ENCODE measurements at places on chromosomes 13 and 19. TPM values are rescaled to one million over a fixed set of nuclear protein-coding genes. Genes with fewer than 3 reads are reported as not detected.

DNA sequence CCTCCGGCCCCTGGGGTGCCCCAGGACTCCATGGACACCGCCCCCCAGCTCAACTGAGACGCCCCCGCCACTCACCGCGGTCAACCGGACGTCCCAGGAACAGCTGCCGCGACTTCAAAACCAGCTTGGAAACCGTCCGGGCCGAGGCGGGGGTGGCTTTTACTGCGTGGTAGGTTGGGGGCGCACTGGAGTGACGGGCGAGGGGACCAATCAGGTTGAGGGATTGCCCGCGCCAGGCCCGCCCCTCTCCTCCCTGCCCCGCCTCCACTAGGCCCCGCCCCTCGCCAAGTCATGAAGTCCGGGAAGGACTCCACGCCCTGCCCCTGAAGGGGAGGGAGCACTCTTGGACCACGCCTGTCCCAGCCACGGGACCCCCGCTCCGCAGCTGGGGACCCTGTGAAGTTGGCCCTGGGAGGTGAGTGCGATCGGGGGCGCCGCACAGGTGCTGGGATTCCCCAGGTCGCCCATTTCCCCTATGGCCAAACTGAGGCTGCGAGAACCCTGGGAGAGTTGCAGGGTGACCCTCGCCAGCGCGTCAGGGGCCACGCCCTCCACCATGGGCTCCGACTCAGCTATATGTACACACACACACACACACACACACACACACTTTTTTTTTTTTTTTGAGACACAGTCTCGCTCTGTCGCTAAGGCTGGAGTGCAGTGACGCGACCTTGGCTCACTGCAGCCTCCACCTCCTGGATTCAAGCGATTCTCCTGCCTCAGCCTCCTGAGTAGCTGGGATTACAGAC lies at the start of gene PLIN3:
TSS of gene PLIN3 (minus strand) at position 134 of the 752 bp plus-strand sequence. CDS start 6,273 bp downstream, outside the sequence.
- peak within 1 kb of the TSS; percentile 66 for H3K27ac ChIP-seq
- peaks cover 14% of the 10 kb centered on the region for H3K4me1 ChIP-seq
- H3K36me3 ChIP-seq, result no peaks in the 10 kb centered on the region
- peak; percentile 83 for DNase-seq
- H3K27me3 ChIP-seq, result peaks cover 2% of the 10 kb centered on the region

GRCh38 chr13:73358606-73359095 lies 299.8 kb downstream of the KLF5 start:
- H3K4me3 ChIP-seq, result no peak overlapping the region
- no peak overlapping the region for H3K27ac ChIP-seq
- H3K36me3 ChIP-seq, result no peaks in the 10 kb centered on the region
- H3K27me3 ChIP-seq, result peaks cover 6% of the 10 kb centered on the region

GRCh38 chr19:54206831-54207177 lies 6.1 kb downstream of the RPS9 start:
- peaks cover 60% of the 10 kb centered on the region for H3K4me1 ChIP-seq
- no peak overlapping the region for H3K4me3 ChIP-seq
- H3K36me3 ChIP-seq, result peaks cover 51% of the 10 kb centered on the region
- no peak overlapping the region for H3K27ac ChIP-seq
- DNase-seq, result no peak

- H3K4me3 ChIP-seq, result no peak overlapping the region
- no peaks in the 10 kb centered on the region for H3K4me1 ChIP-seq
- H3K27ac ChIP-seq, result no peak overlapping the region
- H3K36me3 ChIP-seq, result peaks cover 3% of the 10 kb centered on the region
- DNase-seq, result no peak
- H3K27me3 ChIP-seq, result peaks cover 2% of the 10 kb centered on the region
Observed at GRCh38 chr13:83423381-83423780, 458.9 kb downstream of the SLITRK1 start.

DNA sequence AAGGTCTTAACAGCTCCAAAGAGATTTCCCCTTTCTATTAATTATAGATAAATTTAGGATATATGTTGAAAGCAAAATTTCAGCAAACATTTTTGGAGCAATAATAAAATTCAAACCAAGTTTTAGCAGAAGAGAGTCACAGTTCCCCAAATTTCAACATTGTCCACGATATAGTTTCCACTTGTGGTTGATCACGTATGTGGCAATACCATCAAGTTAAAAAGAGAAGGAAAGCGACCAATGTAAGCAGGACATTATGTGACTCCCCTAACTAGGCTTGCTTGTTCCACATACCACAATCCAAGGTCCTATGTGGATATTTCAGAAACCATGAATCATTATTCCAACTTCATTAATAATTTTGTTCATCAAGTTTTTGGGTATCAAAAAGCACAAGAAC lies 52.8 kb downstream of the ELF1 start:
- no peaks in the 10 kb centered on the region for H3K27me3 ChIP-seq
- no peak overlapping the region for H3K27ac ChIP-seq
- H3K36me3 ChIP-seq, result no peaks in the 10 kb centered on the region
- DNase-seq, result no peak
- no peak overlapping the region for H3K4me3 ChIP-seq

DNA sequence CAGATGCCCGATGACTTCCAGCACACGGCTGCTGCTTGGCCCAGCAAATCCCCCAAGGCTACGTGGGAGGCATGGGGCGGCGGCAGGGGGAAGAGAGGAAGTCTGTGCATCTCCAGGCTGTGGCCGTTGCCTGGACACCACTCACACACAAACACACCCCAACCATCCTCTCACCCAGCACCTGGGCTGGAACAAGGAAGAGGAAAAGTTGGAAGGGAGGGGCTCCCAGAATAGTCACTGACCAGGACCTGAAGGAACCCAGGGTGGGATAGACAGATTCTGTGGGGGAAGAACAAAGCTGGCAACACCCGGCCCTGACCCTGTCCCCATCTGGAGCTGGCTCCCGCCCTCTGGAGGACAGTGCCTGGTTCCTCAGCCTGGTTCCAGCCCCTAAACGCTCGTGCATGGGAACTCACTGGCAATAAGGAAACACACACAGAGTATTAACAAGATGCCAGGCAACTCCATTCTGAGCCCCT lies 11.2 kb downstream of the PPP6R1 start:
- no peak overlapping the region for H3K4me3 ChIP-seq
- peaks cover 45% of the 10 kb centered on the region for H3K4me1 ChIP-seq
- H3K36me3 ChIP-seq, result peaks cover 6% of the 10 kb centered on the region
- H3K27ac ChIP-seq, result no peak overlapping the region
- DNase-seq, result no peak

DNA sequence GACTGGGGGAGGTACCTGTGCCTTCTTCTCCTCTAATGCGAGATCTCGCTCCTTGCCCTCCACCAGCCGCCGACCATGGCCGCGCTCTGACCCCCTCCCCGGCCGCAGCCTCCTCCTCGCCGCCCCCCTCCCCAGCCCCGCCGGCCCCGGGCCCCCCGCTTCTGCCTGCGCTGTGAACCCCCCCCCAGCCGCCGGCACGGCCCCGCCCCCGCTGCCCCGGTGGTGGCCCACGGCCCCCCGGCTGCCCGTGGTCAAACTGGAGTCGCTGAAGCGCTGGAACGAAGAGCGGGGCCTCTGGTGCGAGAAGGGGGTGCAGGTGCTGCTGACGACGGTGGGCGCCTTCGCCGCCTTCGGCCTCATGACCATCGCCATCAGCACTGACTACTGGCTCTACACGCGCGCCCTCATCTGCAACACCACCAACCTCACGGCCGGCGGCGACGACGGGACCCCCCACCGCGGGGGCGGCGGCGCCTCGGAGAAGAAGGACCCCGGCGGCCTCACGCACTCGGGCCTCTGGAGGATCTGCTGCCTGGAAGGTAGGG lies at the start of gene CACNG8:
TSS of gene CACNG8 (plus strand) at position 51 of the 545 bp plus-strand sequence.
- H3K4me1 ChIP-seq, result peaks cover 2% of the 10 kb centered on the region
- no peak within 1 kb of the TSS for H3K27ac ChIP-seq
- H3K36me3 ChIP-seq, result no peaks in the 10 kb centered on the region
- H3K27me3 ChIP-seq, result peaks cover 24% of the 10 kb centered on the region
- no peak within 1 kb of the TSS for H3K4me3 ChIP-seq

The KLC3 gene
- polyA plus RNA-seq, result not detected

DNA sequence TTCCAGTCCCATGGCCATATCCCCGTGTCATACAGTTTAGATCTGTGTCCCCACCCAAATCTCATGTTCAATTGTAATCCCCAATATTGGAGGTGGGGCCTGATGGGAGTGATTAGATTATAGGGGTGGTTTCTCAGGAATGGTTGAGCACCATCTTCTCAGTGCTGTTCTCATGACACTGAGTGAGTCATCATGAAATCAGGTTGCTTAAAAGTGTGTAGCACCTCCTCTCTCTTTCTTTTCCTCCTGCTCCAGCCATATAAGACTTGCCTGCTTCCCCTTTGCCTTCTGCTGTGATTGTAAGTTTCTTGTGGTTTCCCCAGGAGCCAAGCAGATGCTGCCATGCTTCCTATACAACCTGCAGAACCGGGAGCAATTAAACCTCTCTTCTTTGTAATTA lies 197.8 kb downstream of the NALCN start:
- no peak for DNase-seq
- H3K27me3 ChIP-seq, result no peaks in the 10 kb centered on the region
- no peak overlapping the region for H3K27ac ChIP-seq
- H3K36me3 ChIP-seq, result no peaks in the 10 kb centered on the region

- H3K4me3 ChIP-seq, result peak overlapping the region; percentile 97
- H3K27ac ChIP-seq, result peak overlapping the region; percentile 99
- H3K27me3 ChIP-seq, result peaks cover 17% of the 10 kb centered on the region
Observed at GRCh38 chr19:55252760-55253663, 5.8 kb downstream of the PPP6R1 start.

The FBN3 gene
- polyA plus RNA-seq, result not detected

The AMH gene
- not detected for polyA plus RNA-seq

GRCh38 chr19:41297628-41298347 lies 12.2 kb upstream of the CCDC97 start:
- peaks cover 34% of the 10 kb centered on the region for H3K36me3 ChIP-seq
- peaks cover 84% of the 10 kb centered on the region for H3K4me1 ChIP-seq
- H3K27me3 ChIP-seq, result peaks cover 22% of the 10 kb centered on the region
- H3K4me3 ChIP-seq, result peak overlapping the region; percentile 55

GRCh38 chr19:29658221-29658991 lies 6.9 kb upstream of the PLEKHF1 start:
- H3K4me3 ChIP-seq, result no peak overlapping the region
- no peaks in the 10 kb centered on the region for H3K36me3 ChIP-seq
- no peak for DNase-seq
- H3K27ac ChIP-seq, result no peak overlapping the region
- no peaks in the 10 kb centered on the region for H3K27me3 ChIP-seq
- peaks cover 15% of the 10 kb centered on the region for H3K4me1 ChIP-seq

The MBD3L2 gene
- not detected for polyA plus RNA-seq

The LGI4 gene
- polyA plus RNA-seq, result not detected

DNA sequence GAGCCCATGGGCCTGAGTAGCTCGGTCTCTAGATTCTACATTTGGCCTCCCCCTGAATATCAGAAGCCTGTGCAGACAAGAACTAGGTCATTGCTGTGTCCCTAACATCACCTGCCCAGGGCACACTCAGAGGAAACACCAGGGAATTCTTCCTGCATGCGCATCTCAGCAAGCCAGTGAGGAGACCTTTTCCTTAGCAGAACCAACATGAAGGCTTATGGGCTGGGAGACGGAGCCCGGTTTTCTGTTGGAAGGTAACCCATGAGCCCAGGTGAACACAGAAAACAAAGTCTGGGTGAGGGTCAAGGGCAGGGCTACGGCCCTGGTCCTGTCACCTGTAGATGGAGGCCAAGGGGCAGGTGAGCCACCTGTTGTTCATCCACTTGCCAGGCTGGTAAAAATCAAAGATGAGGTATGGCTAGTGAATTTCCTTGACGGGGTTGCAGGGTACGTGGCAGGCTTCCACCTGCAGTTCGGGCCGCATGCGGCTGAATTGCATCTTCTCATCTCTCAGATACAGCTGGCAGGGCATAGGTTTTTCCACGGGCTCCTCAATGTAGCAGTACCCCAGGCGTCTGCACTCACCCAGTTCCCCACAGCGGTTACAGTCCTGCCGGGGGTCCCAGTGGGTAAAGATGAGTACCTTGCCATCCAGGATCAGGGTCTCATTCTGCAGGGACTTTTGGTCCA lies 3.6 kb upstream of the FAM187B start:
- no peak overlapping the region for H3K27ac ChIP-seq
- H3K4me3 ChIP-seq, result no peak overlapping the region
- peaks cover 2% of the 10 kb centered on the region for H3K27me3 ChIP-seq
- H3K4me1 ChIP-seq, result no peaks in the 10 kb centered on the region
- no peaks in the 10 kb centered on the region for H3K36me3 ChIP-seq
- no peak for DNase-seq

The NLRP5 gene
- polyA plus RNA-seq, result not detected

DNA sequence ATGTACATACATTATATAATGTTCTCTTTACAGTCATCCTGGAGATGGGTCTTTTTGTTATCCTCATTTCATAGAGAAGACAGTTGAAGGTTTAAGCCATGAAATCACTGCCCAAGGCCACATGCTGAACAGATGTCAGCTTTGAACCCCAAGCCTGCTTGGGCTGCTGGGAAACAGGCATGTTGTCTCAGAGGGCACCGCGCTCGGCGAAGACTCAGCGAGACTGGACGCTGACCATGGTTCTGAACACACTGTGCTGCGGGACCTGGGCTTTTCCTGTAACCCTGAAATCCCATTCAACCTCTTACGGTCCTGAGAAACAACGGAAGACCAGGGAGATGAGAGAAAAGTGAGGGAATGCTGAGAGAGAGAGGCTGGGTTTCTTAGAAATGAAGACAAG lies 27.3 kb downstream of the LRFN3 start:
- H3K4me3 ChIP-seq, result no peak overlapping the region
- H3K27me3 ChIP-seq, result peaks cover 6% of the 10 kb centered on the region
- peaks cover 28% of the 10 kb centered on the region for H3K4me1 ChIP-seq
- no peak for DNase-seq
- H3K27ac ChIP-seq, result no peak overlapping the region

The SDHAF1 gene
- 44.7 TPM for polyA plus RNA-seq

DNA sequence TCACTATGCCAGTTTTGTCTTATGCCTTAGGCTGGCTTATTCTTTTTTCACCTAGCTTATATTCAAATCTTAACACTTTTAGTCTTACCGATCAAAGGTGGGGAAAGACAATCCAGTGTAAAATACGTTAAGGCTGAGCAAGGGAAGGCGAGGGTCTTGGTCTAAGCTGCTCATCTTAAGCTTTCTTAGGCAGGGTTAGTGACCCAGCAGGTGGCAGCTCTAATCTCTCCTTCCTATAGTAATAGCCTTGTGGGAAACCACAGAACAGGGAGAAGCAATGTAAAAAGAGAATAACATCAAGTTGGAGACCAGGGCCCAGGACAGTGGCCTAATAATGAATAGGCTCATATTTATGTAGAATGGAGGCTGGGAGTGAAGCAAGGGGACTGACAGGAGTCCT lies 45.9 kb downstream of the COG3 start:
- no peaks in the 10 kb centered on the region for H3K27me3 ChIP-seq
- peaks cover 28% of the 10 kb centered on the region for H3K36me3 ChIP-seq
- H3K4me3 ChIP-seq, result no peak overlapping the region
- H3K4me1 ChIP-seq, result peaks cover 9% of the 10 kb centered on the region
